ENCODE measurements at places on chromosomes 6 and 20.

DNA sequence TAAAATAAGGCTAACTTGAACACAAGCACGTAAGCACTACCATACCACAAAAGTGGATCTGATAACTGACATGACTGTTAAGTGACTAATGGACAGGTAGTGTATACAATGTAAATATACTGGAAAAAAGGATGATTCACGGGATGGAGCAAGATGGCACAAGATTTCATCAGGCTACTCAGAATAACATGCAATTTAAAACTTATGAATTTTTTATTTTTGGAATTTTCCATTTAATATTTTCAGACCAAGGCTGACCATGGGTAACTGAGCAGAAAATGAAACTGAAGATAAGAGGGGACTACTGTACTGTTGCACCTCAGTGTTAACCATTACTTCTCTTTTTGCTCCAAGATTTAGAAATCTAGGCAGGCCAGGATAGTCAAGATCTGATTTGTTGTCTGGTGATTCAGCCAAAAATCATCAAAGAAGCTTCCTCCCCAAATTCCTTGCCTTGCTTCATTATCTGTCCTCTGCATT, 45.4 kb downstream of the TPBG start:
- H3K27me3 ChIP-seq, result no peaks in the 10 kb centered on the region
- H3K4me3 ChIP-seq, result no peak overlapping the region
- H3K36me3 ChIP-seq, result no peaks in the 10 kb centered on the region
- H3K4me1 ChIP-seq, result no peaks in the 10 kb centered on the region

DNA sequence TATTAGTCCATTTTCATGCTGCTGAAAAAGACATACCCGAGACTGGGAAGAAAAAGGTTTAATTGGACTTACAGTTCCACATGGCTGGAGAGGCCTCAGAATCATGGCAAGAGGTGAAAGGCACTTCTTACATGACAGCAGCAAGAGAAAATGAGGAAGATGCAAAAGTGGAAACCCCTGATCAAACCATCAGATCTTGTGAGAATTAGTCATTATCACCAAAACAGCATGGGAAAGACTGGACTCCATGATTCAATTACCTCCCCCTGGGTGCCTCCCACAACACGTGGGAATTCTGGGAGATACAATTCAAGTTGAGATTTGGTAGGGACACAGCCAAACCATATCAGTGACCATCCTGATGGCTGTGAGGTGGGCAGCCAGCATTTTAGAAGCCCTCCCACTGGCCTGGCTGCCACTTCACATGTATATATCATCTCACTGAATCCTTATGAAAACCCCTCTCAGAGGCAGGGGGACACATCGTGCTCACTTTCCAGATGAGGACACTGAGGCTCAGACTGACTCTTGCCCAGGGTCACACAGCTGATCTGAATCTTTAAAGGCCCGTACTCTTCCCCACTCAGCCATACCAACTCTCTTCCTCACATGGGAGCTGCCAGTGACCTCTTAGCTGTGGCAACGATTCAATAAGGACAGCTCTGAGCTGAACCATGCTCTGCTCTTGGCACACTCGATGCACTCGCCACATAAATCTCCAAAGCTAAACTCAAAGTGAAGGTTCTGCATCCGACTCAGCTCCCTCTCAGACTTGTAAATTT, 25.7 kb downstream of the BMP7 start:
- H3K27me3 ChIP-seq, result peaks cover 7% of the 10 kb centered on the region
- no peaks in the 10 kb centered on the region for H3K36me3 ChIP-seq
- H3K4me3 ChIP-seq, result no peak overlapping the region
- no peak overlapping the region for H3K27ac ChIP-seq

DNA sequence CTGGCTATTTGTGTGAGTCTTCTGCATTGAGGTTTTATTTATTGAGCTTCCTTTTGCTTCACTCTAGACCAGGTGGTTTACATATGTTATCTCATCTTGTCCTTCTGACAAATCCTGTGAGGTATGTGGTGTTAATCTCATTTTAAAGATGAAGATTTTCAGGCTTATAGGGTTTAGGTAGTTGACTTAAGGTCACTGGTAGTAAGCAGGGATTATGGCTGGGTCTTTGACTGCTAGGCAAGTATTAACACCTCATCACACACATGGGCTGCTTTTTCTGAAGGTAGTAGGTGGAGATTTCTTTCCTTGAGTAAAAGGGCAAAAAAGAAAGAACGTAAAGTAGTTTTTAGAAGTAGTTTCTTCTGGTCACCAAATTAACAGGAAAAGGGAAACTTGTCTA, 72.6 kb downstream of the CDKAL1 start:
- H3K27me3 ChIP-seq, result no peaks in the 10 kb centered on the region
- H3K27ac ChIP-seq, result no peak overlapping the region
- H3K4me3 ChIP-seq, result no peak overlapping the region
- no peak for DNase-seq

DNA sequence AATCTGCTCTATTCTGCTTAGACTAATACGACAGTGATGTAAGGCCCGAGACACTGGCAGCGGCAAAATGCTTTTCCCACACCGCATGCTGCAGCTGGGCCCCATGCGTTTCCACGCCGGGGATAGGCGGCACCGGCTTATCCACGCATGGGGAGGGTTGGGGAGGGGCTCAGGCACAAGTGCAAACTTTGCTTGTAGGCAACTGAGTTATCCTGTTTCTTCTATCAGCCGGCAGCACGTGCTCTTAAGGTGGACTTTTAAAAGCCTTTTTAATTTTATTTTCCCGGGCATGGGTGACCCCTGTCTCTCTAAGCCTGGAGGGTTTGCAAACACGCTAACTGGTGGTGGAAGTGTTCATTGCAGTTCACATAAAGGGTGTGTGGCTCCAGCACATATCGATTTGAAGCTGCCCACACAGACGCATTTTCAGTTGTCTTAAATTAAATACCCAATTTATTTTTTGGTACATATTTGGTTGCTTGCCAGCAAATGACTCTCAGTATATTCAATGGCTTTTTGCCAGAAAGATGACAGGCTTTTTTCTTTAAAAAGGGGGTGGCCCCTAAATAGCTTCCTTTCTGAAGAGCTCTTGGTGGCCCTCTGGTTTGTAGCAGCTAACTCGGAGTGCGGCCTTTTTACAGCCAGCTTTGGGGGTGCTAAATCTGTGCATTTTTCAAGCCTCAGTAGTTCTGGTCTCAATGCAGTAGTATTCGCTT, 561.8 kb upstream of the AGPAT4 start:
- H3K4me1 ChIP-seq, result no peaks in the 10 kb centered on the region
- no peak for DNase-seq
- H3K27ac ChIP-seq, result no peak overlapping the region
- no peaks in the 10 kb centered on the region for H3K27me3 ChIP-seq
- H3K36me3 ChIP-seq, result no peaks in the 10 kb centered on the region
- no peak overlapping the region for H3K4me3 ChIP-seq

GRCh38 chr6:25320459-25320858, 41.3 kb downstream of the CARMIL1 start:
- no peaks in the 10 kb centered on the region for H3K36me3 ChIP-seq
- H3K27ac ChIP-seq, result no peak overlapping the region
- DNase-seq, result no peak
- H3K4me3 ChIP-seq, result no peak overlapping the region
- H3K27me3 ChIP-seq, result no peaks in the 10 kb centered on the region
- no peaks in the 10 kb centered on the region for H3K4me1 ChIP-seq

Data from psoas muscle (tissue), 8 donors.